ENCODE measurements at places on chromosomes 4 and X. TPM values are rescaled to one million over a fixed set of nuclear protein-coding genes. Genes with fewer than 3 reads are reported as not detected.
A peak's percentile ranks its signal among the peaks of the same experiment; 100 is the strongest.

The RBMXL3 gene
- total RNA-seq: not detected

The TIGD4 gene
- total RNA-seq: 0.38 TPM

The MPP1 gene
- total RNA-seq: 8.0 TPM

The TMEM156 gene
- 4.1 TPM for total RNA-seq

DNA sequence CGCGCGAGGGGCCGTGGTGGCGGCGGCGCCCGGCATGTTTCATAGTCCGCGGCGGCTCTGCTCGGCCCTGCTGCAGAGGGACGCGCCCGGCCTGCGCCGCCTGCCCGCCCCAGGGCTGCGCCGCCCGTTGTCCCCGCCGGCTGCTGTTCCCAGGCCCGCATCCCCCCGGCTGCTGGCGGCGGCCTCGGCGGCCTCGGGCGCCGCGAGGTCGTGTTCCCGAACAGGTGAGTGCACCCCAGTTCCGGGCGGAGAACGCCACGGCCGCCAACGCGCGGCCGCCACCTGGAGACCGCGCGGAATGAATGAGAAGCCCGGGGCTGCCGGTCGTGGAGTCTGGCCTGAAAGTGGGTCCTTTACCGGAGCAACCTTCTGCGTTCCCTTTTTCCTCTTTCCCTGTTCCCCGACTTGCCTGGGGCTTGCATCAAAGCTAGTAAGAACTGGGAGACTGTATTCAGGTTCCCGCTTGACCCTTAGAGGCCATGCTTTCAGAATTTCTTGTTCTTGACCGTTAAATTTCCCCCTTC, 429 bp downstream of the NOCT start:
- peak; percentile 35 for DNase-seq

DNA sequence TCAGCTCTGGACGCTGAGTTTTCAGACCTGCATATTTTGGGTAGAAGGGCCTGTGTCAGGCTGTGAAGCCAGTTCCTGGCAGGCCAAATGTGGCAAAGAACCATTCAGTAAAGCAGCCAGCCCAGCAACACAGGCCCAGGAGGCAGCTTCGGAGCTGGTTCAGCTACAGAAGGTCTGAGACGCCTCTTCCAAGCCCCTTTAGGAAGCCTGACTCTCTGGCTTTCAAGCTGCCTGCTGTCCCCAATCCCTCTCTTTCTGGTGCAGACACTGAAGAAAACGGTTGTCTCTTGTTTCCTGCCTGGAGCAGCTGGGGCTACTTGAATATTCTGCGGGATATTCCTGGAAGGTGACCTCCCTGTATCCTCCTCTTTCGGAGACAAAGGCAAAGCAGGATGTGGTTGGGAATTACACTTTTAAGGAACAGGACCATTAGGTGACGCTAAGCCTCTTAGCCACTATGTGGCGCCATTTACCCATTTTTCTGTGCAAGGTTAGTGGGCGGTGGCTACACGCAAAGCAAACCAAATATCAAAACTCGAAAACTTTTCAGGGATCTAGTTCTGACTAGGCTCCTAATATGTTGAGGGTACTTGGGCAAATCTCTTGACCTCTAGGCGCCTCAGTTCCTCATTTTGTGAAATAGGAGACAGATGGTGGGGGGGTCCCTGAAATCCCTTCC, 47.2 kb upstream of the LAS1L start:
- peak; percentile 57 for DNase-seq

DNA sequence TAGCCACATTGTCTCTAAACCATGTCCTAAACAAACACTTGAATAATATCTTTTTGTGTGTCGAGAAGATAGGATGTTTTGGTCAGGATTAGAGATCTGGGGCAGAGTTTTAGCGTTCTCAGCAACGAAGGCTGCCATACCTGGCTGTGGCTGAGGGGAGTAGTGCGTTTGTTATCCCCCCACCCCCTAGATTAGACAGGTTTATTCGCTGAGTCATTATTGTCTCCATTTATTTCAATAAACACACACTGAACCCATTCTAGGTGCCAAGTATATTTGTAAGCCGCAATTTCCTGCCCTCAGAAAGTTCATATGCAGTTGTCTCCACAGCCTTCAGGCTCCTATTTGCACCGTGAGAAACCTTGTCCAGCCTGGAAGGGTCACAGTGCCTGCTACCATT, 1684.8 kb upstream of the TENM3 start:
- no peak for DNase-seq

- DNase-seq: no peak
Observed at GRCh38 chr4:149183638-149184037, 632.0 kb downstream of the IQCM start.

DNA sequence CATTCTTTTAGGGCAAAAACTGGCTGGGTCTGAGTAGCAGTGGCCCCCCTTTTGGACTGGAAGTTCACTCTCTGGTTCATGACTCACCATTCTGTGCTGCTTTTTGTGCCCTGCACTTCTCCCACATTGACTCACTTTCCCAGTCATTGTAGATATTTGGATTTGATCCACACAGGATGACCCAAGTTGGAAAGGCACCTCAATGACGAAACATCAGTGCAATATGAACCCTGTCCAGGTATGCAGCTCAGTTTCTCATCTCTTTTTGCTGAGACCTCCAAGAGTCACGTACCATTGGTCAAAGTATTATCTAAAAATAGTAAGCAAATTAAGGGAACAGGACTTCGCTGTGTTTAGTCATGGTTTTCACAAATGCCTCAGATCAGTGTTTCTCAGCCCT, 92.7 kb downstream of the CBLL2 start:
- DNase-seq: no peak

GRCh38 chr4:63799166-63799565, 610.1 kb downstream of the TECRL start:
- no peak for DNase-seq

DNA sequence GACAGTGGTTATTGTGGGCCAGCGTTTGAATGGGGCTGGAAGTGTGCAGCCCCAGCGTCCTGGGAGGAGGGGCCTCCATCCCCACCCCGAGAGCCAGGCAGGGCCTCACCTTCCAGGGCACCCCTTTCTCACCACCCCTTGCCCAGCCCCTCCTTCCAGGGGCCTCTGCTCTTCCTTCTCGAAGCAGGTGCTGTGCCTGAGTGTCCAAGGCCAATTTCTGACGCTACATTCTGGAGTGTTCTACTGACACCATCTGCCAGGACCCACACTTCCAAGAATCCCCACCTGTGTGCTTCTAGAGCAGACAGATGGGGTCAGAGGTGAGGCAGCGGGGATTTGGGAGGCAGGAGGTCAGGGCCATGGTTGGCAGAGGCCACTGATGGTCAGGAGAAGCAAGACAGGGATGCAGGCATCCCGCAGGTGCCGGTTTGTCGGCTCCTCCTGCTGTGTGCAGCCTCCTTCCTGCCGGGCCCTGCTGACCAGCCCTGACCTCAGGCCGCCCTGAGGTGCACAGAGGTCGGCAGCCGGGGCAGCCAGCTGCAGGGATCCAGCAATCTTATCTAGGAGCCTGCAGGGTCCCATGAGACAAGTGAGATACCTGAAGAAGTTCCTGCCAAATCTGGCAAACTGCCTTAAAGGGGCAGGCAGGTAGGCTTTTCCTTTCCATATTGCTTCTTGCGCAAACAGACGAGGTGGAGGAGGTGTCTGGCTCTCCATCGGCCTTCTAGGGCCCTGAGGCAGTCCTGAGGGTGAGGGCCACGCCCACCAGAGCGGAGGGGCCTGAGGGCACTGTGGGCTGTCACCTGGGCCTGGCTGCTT, 18.8 kb downstream of the MSANTD1 start:
- no peak for DNase-seq

All from activated T-cell treated with anti-CD3 and anti-CD28 coated beads, Interleukin-2, amount 50 U/mL, for 4 hours (primary cell).